RWPE1 (cell line): ENCODE measurements at places on chromosomes 3 and 15.

DNA sequence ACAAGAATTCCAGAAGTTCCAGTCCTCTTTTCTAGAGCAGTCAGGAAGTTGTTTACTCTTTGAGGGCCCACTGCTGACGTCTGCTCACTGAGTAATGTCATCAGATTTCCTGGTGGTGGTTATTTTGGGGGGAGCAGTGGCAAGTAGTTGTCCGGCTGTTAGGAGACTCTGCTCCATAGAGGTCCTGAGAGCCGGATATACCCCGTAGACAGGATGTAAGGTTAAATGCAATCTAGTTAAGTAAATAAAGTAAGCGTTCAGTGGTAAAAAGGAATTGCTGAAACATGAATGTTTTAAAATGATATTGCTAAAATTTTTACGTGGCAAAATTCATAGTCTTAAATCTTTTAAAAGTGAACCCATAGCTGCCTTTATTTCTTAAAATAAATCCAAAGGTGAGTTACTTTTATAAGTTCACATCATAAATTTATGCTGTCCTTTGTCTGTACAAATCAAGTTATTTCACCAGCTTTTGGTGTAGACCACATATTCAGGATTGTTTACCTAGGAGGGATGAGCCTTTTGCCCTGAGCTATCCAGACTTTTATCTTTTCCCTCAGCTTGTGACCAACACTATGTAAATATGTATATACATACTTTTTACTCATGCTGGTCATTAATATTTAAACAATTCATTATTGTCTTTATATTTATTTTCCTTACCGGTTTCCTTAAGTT lies 65.8 kb downstream of the PDE8A start:
- DNase-seq: peak; percentile 60

DNA sequence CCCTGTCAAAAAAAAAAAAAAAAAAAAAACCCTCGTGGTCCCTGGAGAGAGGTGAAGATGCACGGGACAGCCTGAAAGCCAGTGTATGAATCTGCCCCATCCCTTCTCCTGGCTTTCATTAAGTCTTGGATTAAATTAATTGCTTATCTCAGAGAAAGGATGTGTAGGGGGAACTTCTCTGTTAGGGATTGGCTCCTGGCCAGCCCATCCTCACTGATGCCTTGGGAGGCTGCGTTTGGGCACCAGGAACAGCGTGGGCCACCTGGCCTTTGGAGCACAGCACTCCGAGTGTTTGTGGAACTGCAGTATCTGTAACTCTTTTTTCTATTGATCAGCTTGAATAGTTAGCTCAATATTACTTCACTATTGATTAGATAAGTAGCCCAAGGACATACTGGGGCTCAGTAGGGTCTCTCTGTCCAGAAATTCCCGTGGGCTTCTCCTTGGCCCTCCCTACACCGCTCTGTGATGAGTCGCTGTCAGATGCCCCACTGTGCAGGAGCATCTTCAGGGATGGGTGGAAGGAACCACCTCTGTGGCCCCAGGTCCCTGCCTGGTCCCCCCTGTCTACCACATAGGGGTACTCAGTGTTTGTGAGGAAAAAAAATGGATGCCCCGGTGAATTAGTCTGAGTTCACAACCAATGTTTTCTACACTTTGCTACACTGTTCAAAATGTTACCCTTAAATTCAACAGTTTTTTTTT lies 2.0 kb downstream of the PXYLP1 start:
- no peak for DNase-seq

- no peak for DNase-seq
Observed at GRCh38 chr3:181722156-181722555, 10.4 kb downstream of the SOX2 start.

DNA sequence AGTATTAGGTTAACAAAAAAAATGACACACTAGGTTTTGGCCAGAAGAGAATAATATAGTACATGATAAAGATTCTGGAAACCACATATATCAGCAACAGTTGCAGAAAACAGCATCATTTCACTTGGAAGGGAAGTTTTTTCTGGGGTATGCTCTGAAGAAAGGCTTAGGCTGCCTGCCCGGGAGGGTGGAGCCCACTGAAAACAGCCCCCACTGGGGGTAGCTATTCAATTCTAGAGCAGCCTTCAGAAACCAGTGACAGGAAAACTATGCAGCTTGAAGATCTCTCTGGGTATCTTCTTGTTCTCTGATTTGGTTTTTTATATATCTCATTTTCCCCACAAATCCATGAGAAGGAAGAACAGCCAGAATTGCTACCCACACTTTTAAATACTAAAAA lies 43.2 kb downstream of the ZMAT3 start:
- no peak for DNase-seq

GRCh38 chr3:123143669-123144411 lies 57.9 kb upstream of the SEC22A start:
- no peak for DNase-seq

GRCh38 chr3:95311272-95311671 lies 1248.4 kb downstream of the NSUN3 start:
- no peak for DNase-seq

DNA sequence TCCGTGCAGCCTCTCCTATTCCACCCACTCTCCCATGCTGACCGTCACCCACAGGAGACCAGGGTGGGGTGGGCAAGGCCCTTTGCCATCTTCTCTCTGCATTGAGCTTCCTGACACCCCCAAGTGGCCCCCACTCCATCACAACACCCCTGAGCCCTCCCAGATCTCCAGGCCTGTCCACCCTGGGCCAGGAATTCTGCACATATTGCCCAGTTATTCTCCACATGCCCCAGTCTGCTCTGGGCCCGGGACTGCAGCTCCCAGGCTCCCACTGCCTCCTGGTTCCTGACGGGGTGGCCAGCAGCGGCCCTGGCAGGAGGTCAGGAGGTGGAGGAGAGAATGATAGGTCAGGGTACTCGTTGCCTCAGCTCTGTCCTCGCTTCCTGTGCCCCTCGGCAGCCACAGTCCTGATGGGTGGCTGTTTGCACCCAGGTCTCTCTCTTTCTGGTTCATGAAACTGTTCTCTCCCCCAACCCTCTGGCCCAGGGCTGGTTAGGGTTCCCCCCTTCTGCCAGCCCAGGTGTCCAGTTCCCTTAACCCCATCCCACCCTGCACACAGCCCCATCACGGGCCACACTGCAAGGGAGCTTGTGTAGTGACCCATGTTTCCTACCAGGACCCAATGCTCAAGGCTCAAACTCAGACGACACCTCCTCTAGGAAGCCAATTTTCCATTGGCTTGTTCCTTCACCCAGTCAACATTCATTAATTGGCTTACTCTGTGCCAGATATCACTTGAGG lies 47.3 kb downstream of the IQSEC1 start:
- DNase-seq: no peak

DNA sequence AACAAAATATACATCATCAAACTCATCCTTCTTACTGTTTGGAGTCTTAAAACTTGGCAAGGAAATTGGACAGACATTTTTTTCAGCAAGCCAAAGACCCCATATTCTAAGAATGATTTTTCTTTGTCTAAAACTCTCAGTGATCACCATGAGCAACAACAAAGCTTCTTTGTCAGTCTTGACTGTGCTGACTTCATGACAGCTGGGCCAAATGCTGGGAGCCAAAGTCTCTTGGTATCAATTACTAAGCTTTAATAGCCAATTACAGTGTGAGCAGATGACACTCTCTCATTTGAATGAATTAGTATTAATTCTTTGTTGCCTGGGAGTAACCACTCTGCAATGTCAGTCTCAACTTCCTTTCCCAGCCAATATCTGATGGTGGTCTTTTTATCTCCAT lies 48.1 kb upstream of the GK5 start:
- no peak for DNase-seq

GRCh38 chr15:92502336-92502735 lies 108.7 kb downstream of the ST8SIA2 start:
- no peak for DNase-seq

DNA sequence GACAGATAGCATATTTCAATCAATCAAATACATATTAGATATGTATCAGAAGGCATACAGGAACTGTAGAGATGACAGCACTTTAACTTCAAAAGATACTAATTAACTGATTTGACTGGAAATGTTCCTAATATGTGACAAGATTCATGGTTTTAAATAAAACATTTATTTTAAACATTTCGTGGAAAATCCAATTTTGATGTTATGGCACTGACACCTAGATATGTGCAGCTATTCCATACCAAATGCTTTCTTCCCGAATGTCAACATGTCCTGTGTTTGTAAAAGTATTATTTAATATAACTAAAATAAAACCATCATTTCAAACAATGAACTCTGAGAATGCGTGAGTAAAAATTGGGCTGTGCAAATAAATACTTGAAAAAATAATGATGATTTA lies 1209.3 kb downstream of the NSUN3 start:
- no peak for DNase-seq

GRCh38 chr3:8494327-8494726 lies 7.3 kb upstream of the LMCD1 start:
- no peak for DNase-seq

GRCh38 chr15:39092354-39092753 lies 488.5 kb upstream of the THBS1 start:
- DNase-seq: no peak

- DNase-seq: no peak
Observed at GRCh38 chr3:150773616-150774192, 10.7 kb upstream of the SIAH2 start.

GRCh38 chr3:152430223-152431002 lies 161.7 kb downstream of the MBNL1 start:
- DNase-seq: no peak

- DNase-seq: no peak
Observed at GRCh38 chr3:122148941-122149627, 34.4 kb upstream of the CASR start.

- no peak for DNase-seq
Observed at GRCh38 chr3:11820531-11821041, 26.1 kb downstream of the TAMM41 start.

DNA sequence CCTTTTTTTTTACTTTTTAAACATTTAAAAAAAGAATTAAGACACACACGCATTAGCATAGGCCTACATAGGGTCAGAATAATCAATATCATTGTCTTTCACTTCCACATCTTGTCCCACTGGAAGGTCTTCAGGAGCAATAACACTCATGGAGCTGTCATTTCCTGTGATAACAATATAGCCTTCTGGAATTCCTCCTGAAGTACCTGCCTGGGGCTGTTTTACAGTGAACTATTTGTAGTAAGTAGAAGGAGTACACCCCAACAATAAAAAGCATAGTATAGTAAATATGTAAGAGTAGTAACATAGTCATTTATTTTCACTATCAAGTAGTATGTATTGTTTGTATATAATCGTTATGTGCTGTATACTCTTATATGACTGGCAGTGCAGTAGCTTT lies 19.5 kb upstream of the CLDN18 start:
- no peak for DNase-seq

DNA sequence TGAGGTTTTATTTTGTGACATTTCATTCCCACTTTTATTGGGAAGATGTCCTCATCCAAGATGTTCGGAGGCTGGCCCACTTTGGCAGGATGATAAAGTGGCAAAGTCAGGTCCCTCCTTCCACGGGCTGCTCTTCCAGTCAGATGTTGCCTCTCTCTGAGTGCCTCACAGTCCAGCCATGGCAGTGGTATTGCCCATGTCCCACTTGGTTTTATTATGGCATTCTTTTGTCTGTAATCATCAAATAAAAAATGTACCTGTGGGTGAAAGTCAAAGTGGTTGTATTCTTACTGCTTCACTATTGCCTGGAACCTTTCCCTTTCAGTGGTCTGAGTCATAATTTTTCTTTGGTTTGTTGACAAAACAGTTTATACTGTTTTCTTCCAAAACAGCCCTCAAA lies 20.2 kb downstream of the ARNT2 start:
- DNase-seq: no peak

DNA sequence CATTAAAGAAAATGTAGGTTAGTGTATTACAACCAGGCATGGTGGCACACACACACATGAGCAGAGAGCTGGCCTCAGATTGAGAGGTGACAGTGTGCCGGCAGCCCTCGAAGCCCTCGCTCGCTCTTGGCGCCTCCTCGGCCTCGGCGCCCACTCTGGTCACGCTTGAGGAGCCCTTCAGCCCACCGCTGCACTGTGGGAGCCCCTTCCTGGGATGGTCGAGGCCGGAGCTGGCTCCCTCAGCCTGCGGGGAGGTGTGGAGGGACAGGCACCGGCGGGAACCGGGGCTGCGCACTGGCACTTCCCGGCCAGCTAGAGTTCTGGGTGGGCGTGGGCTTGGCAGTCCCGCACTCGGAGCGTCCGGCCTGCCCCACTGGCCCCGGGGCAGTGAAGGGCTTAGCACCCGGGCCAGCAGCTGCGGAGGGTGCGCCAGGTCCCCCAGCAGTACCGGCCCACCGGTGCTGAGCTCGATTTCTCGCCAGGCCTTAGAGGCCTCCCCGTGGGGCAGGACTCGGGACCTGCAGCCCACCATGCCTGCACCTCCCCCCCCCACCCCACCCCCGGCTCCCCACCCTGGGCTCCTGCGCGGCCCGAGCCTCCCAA lies 80.4 kb upstream of the TMEM158 start:
- DNase-seq: no peak

GRCh38 chr3:49883998-49884397 lies 14.3 kb upstream of the CAMKV start:
- DNase-seq: no peak

- DNase-seq: no peak
Observed at GRCh38 chr3:35417080-35417479, 222.2 kb upstream of the ARPP21 start.

DNA sequence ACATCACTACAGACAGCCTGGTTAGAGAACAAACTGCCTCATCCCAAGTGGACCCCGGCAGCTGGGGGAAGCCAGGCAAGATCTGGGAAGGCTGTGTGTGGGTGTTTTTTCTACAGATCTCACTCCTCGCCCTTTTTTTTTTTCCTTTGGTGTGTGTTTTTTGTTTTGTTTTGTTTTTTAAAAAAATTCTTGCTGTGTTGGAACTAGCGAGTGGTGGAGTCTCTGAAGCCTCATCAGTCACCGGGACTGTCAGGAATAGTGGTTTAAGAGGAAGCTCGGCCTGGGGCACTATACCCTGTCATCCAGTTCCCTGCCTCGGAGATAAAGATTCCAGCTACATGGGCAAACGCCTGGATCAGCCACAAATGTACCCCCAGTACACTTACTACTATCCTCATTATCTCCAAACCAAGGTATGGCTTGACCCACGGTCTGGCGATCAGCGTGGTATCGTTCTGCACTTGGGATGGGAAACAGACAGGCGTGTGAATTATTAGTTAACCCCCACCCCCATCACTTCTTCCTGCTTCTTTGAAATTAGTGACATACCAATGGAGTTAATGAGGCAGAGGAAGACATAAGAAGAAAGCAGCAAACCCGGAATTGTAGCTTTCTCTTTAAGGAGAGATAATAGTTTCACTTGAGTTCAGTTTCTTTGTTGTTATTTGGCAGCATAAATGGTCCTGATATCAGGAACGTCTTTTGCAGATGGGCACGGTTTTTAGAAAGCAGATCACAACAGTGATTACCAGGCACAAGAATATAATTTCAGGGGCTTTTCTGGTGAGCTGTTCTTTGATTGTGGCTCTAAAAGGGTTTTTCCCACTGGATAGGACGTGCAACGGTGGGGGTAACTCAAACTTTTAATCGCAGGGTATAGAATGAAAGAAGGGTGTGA lies 722 bp downstream of the RBMS3 start:
- DNase-seq: peak; percentile 6

DNA sequence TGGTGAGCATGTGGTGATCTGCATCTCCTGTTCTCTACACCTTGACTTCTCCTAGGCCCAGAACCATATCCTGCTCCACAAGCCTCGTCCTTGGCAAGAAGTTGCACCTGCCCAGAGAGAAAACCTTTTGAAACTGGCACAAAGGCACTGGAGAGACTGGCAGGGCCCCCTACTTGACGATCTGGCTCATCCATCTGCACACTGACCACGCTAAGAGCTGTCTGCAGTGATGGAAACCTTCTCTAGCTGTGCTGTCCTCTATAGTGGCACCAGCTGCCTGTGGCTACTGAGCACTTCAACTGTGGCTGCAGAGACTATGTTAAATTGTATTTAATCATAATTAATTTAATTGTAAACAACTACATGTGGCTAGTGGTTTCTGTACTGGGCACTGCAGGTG lies 26.2 kb upstream of the SRP14 start:
- no peak for DNase-seq
